ENCODE measurements at places on chromosomes 3 and 15.

DNA sequence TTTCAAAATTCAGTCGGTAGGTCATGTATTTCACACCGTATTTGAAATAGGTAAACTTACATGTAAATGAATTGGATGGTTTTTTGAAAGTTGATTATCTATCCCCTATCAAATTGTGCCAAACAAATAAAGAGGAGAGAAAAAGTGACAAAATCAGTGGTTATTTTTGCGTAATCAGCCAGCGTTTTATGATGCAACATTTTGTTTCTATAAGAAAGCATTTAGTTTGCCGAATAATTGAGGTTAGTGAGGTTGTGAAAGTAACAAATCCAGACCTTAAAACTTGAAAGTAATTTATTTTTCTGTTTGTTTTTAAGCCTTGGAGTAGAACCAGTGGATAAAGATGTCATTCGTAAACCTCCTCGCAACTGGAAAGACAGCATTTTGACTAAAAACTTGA lies 29.3 kb downstream of the ASTE1 start:
- DNase-seq = no peak

DNA sequence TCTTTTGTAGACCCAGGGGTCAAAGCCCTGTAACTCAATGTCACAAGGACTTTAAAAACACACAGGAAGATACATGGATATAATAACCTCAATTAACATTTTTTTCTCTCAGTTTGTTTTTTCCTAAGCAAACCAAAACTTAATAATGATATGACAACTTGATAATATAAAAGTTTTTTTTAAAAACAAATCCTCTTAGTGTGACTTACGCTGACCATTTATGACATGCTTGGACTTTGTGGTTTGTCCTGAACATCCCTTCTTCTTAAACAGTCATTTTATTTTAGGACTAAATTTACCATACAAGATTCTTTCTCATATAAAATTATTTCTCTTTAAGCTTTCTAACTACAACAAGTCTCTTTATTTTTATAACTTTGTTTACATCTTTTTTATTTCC lies 25.4 kb upstream of the FAM3D start:
- DNase-seq = no peak

- no peak for DNase-seq
Observed at GRCh38 chr15:68776477-68777270, 44.0 kb downstream of the ANP32A start.

DNA sequence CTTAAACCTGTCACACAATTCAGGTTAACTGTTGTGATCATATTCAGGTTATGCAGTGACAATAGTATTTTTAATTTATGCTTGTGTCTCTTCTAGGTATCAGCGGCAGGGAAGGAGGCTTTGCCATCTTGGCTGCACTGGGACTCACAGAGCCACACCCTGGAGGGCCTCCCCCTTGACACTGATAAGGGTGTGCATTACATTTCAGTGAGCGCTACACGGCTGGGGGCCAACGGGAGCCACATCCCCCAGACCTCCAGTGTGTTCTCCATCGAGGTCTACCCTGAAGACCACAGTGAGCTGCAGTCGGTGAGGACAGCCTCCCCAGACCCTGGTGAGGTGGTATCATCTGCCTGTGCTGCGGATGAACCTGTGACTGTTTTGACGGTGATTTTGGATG lies 23.6 kb upstream of the BSN start:
- DNase-seq = no peak

DNA sequence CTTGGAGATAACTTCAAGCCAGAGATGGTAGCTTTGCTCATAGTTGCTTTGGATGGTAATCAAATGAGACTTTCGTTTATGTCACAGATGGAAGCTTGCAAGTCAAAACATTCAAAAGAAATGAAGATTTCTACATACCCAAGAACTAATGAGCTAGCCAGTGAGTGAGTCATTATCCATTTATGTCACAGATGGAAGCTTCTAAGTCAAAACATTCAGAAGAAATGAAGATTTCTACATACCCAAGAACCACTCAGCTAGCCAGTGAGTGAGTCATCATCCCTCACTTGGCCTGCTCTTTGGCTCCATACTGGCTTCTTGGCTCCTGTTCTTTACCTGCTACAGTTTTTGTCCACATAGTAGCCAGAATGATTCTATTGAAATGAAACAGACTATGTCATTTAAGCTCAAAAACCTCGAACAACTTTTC lies 559.8 kb upstream of the CBLB start:
- DNase-seq = no peak

DNA sequence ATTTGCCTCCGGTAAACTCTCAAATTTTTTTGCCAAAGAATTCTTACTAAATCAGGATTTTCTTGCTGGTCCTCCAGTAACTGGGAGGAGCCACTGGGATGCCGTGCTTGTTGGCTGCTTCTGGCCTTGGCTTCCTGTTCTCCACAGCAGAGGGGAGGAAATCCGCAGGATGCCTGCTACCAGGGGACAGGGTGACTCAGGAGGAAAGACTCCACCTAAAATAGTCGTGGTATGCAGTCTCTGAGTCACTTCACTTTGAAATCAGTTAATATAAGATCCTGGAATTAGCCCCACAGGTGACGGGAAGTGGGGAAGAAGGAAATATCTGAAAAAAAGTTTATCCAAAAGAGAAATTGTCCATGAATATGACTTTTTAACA lies 6.5 kb upstream of the TM4SF18 start:
- DNase-seq = no peak

- no peak for DNase-seq
Observed at GRCh38 chr3:126857928-126858327, 125.0 kb upstream of the PLXNA1 start.

GRCh38 chr15:40853241-40853890 lies 9.5 kb downstream of the SPINT1 start:
- no peak for DNase-seq

DNA sequence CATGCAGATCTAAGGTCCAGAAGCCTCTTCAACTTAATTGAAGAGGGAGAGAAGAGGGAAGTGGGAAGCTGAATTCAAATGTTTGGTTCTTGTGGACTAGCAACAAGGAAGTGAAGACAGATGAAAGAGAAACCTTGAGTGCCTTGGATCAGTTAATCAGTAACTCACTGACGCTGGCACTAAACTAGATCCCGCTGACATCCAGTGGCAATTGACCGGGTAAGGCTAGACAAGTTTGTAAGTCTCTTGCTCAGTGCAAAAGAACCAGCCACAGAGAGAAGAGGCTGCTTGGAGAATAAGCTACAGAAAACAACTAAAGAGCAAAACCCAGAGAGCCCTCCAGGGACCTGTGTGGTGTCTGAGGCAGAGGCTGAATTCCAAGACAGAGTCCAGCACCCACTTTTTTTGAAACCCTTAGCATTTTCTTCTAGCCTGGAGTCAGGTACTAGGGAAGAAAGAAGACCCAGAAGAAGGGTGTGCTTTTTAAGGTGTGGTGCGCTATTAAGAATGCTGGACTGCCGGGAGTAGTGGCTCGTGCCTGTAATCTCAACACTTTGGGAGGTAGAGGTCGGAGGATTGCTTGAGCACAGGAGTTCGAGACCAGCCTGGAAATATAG lies 6.9 kb downstream of the PLCH1 start:
- DNase-seq = no peak

GRCh38 chr3:94405258-94406035 lies 342.6 kb downstream of the NSUN3 start:
- no peak for DNase-seq

- DNase-seq = no peak
Observed at GRCh38 chr15:38414357-38414756, 39.6 kb upstream of the FAM98B start.

- no peak for DNase-seq
Observed at GRCh38 chr15:96586901-96587300, 256.4 kb downstream of the NR2F2 start.

DNA sequence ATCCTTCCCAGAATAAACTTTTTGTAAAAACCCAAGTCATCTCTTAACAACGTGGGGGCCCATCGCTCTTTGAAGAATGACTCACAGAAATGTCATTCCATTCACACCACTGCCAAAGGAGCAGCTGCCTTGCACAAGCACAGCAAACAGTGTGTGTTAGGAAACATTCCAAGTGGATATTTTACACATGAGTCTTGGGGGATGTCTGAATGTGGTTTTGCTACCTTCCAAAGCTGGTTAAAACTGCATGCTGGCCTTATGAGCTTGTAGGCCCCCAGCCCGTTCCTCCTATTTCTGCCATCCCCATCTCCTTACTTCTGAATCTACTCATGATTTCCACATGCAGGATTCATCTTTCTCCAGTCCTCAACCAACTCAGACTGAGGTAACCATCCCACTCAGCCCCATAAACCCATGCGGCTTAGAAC lies 130.8 kb downstream of the CPNE4 start:
- DNase-seq = no peak

GRCh38 chr3:35780800-35781199 lies 141.5 kb downstream of the ARPP21 start:
- no peak for DNase-seq

DNA sequence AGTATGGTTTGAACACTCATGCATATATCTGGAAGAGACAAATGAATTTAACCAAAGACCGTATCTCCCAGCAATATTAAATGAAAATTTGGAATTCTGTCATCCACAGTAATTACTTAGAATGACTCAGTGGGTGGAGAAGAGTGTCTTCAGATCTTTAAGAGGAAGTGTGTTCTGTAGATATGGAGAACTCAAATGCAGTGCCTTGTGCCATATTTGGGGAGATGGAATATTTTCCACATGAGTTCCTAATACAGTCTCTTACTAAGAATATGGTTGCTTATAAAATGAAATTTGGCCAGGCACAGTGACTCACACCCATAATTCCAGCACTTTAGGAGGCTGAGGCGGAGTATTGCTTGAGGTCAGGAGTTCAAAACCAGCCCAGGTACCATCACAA lies 40.5 kb downstream of the ANO10 start:
- no peak for DNase-seq

DNA sequence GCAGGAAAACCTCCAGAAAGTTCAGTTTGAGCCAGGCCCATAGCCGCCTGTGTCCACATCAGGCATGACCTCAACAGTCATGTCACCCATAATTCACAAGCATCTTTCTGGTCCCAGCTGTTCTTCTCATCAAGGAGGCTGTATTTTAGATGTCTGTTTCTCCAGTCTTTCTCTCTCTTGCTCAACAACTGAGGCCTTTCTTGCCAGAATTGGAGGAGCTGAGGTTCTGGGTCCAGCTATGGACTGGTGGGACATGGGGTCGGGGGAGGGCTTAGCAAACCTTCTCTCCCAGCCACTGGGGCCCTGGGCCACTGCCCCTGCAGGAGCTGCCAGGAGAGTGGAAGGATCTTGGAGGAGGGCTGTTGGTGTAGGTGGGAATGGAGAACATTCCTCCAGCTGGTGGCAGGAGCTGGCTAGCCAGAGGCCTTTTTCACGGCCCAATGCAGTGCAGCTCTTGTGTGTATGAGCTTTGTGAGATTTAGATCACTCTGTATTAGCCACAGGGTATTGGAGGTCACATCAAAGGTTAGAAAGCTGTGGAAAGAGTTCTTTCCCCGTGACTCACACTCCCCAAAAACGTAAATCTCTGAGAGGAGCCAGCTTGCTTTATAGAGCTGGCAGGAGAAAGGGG lies 23.5 kb downstream of the MAGEF1 start:
- DNase-seq = no peak

DNA sequence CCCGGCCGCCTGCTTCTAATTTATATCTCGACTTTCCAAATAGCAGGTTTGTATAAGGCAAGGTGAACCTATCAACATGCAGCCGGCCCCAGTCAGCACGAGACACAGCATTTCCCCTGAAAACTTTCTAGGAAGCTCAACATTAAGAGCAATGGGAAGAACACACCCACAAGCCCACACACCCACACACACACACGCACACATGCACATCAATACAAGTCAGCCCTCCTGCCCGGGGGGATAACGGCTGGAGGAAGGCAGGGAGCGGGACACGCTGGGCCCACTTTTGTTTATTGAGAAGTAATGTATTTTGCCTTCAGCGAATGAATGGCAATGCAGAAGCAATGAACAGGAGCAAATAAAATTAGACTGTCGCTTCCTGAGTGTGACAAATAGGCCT lies 83.5 kb downstream of the PCSK6 start:
- no peak for DNase-seq

DNA sequence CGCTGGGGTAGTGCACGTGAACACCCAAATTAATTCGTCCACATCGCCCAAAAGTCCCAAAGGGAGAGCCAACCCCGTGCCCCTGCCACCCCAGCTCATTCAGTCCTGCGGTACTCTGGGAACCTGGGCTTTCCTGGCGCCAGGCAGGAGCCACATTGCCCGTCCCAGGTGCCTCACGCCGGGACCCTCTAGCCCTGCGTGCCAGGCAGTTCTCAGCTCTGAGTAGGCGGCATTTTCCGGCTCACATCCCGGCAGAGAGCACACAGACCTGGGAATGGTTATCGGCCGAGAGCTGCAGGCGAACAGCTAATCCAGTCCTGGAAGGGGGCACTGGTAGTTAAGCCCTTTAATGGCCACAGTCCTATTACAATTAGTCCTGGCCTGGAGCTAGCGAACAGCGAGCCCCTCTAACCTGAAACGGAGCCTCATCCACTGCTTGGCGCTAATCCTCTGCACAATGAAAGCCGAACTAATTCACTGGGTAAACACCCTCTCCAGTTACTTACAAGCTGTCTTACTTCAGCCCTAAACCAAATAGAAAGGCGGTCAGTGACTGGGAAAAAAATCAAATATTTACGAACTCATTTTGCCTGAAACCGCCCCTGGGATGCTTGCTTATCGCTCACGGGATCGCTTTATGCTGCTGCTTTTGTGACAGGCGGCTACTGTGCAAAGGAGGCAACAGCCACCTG lies 254.6 kb upstream of the SOX14 start:
- no peak for DNase-seq

DNA sequence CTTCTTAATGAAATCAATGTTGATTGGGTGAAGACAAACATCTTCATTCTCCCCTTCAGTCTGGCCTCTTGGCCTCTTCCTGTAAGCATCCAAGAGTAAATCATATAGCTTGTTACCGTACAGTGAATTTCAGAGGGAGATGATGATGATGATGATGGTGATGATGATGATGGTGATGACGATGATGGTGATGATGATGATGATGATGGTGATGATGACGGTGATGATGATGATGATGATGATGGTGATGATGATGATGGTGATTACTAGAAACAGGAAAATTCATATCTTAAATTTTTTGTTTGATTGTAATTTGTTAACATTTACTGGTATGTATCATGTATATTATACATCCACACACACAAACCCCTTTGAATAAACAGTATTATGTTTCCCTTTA lies 256.1 kb upstream of the PLSCR5 start:
- DNase-seq = no peak

DNA sequence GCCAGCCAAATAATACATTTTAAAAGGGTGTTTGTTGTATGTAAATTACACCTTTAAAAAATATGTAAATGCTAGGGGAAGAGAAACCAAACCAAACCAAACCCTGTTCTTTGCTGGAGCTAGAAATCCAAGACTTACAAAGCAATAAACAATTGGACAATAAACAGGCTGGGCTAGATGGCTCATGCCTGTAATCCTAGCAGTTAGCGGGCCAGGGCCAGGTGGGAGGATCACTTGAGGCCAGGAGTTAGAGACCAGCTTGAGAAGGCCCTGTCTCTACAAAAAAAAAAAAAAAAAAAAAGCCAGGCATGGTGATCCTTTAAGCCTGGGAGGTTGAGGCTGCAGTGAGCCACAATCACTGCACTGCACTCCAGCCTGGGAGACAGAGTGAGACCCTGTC lies 12.5 kb downstream of the STOML1 start:
- no peak for DNase-seq

- no peak for DNase-seq
Observed at GRCh38 chr3:101884776-101885175, 35.5 kb downstream of the NFKBIZ start.

GRCh38 chr3:53809764-53810400 lies 36.3 kb downstream of the CHDH start:
- DNase-seq = no peak

- DNase-seq = no peak
Observed at GRCh38 chr15:98391568-98391967, 256.8 kb upstream of the IGF1R start.

- DNase-seq = no peak
Observed at GRCh38 chr3:63076357-63076756, 201.1 kb upstream of the CADPS start.

Measured in stimulated activated CD4-positive, alpha-beta T cell treated with anti-CD3 and anti-CD28 coated beads, TNF-alpha, amount 100 ng/mL, for 4 hours (primary cell).